Skin of body (tissue), 3 donors: ENCODE measurements at places on chromosomes 3 and 15. TPM values are rescaled to one million over a fixed set of nuclear protein-coding genes. Genes with fewer than 3 reads are reported as not detected.

GRCh38 chr3:178194539-178194938 is 341.7 kb upstream of the KCNMB2 start:
- DNase-seq: no peak

Gene P2RY1
- total RNA-seq: 5.7 TPM

Gene ITIH1
- total RNA-seq: 1.3 TPM

Gene BTLA
- 0.79 TPM for total RNA-seq
